Naive thymus-derived CD8-positive, alpha-beta T cell (primary cell): ENCODE measurements at places on chromosomes 2 and 18. TPM values are rescaled to one million over a fixed set of nuclear protein-coding genes. Genes with fewer than 3 reads are reported as not detected.

The VAMP8 gene
- total RNA-seq = 71.4 TPM

GRCh38 chr18:52244658-52245057 is 95.3 kb upstream of the DCC start:
- DNase-seq = no peak

The SDC1 gene
- total RNA-seq = not detected

The TM4SF20 gene
- total RNA-seq = not detected
